ENCODE measurements at places on chromosomes 5 and 9.
A peak's percentile ranks its signal among the peaks of the same experiment; 100 is the strongest.

GRCh38 chr5:65356274-65356673 is 125.4 kb downstream of the ADAMTS6 start:
- no peak for DNase-seq

DNA sequence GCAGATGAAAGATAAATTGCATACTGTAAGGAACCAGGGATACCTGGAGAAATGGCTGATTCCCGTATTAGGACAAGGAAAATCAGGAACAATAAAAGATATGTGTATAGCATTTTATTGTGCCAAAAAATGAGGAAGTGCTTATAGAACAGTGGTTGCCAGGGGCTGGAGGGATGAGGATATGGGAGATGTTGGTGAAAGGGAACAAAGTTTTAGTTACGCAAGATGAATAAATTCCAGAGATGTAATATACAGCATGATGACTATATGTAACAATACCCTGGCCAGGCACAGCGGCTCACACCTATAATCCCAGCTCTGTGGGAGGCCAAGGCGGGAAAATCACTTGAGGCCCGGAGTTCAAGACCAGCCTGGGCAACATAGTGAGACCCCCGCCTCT is 101.8 kb downstream of the CDK5RAP2 start:
- DNase-seq = peak; percentile 63

GRCh38 chr9:83322438-83322837 is 215.8 kb downstream of the FRMD3 start:
- DNase-seq = no peak

DNA sequence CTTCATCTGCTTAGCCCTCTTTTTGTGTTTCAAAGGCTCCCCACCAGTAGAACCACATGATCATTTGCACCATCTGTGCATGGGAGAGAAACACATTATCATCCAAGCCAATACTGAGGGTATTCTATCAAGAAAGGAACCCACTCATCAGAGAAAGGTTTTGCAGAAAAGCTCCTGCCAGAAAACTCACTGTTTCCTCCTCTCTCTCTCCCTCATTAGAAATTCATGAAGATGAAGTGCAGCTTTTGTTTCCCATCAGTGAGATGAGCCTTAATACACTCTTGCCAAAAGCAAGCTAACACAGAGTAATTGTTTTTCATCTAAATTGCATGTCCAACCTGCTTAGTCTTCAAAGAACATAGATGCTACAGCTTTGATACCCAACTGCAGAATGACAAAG is 142.4 kb upstream of the GRAMD2B start:
- no peak for DNase-seq

DNA sequence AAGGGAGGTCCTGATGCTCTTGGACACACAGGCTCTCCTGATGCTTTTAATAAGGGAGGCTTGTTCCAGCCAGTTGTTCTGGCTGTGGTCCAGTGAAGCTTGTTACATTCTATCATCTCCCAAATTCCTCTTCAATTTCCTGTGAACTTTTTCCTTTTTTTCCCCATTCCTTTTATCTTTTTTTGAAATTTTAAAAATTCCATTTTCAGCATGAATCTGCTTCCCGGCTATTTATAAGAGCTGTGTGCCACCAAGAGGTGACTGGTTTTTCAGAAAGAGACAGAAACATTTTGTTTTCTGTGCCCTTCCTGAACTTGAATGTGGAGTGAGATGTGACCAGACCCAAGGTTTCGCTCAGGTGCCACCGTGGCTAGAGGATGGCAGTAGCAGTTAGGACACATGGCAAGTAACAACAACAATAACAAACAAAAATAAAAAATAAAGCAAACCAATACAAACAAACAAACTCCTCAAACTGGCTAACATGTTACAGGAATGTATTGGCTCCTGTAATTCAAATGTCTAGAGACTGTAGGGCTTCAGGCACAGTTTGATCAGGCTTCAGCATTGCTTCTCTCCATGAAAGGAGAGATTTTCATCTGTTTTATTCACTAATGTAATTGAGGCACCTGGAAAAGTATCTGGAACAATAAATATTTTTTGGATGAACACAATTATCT is 121.1 kb downstream of the BOD1 start:
- no peak for DNase-seq

GRCh38 chr5:123472150-123472924 is 39.6 kb upstream of the CSNK1G3 start:
- no peak for DNase-seq

DNA sequence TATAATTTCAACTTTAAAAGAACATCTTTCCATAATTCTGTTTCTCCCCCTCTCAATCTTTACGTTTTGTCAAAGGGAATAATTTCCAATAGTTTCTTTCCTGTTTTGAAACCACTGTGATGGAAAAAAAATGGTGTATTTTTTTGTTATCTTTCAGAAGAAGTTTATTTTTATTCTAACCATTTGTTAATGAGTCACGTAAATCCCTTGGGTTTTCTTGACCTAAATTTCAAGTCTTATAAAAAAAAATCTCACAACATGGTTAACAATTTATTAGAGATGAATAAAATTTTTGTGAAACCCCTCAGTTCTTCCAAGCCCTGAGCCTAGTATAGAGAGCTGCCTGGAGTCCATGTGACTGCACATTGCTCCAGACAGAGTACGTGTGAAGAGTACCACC is 106.1 kb upstream of the FBXL17 start:
- no peak for DNase-seq

DNA sequence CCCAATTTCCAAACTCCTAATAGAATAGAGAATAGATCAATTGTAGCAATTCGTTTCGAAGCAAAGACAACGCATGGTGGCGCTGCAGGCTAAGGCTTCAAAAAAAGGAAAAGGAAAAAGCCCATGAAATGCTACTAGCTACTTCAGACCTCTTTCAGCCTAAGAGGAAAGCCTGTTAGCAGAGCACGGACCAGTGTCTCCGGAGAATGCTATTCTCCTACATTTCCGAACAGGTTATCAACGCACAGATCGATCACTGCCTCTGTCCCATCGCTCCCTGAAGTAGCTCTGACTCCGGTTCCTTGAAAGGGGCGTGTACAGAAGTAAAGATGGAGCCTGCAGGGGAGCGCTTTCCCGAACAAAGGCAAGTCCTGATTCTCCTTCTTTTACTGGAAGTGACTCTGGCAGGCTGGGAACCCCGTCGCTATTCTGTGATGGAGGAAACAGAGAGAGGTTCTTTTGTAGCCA is at the start of gene PCDHB15:
PCDHB15 (plus strand) TSS at position 146 of the 468 bp plus-strand sequence; CDS start at position 330, 184 bp downstream.
- no peak for DNase-seq

GRCh38 chr5:67467110-67467509 is 270.5 kb upstream of the CD180 start:
- no peak for DNase-seq

- no peak for DNase-seq
These were observed 23.1 kb downstream of the SKP1 start for GRCh38 chr5:134153657-134154056.

DNA sequence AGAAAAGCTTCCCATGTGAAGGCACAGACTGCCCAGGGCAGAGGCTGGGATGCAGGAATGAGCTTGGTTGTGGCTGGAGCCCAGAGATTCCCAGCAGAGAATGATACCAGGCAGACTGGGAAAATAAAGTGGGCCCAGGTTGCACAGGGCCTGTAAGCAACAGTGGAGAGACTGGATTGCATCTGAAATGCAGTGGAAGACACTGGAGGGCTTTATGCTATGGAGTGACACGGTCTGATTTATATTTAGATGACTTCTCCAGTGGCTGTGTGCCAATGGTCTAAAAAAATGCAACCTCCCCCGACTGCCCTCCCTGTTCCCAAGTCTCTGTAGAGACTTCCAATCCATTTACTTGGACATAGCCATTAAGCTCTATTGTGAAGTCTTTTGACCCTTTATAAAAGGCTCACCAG is 951.1 kb upstream of the DMAC1 start:
- DNase-seq = no peak

- DNase-seq = no peak
These were observed 425.3 kb downstream of the TLR4 start for GRCh38 chr9:118129541-118129940.

GRCh38 chr9:20015427-20015931 is 226.6 kb upstream of the SLC24A2 start:
- no peak for DNase-seq

- DNase-seq = no peak
These were observed 25.9 kb upstream of the ADAMTSL1 start for GRCh38 chr9:18448101-18448500.

DNA sequence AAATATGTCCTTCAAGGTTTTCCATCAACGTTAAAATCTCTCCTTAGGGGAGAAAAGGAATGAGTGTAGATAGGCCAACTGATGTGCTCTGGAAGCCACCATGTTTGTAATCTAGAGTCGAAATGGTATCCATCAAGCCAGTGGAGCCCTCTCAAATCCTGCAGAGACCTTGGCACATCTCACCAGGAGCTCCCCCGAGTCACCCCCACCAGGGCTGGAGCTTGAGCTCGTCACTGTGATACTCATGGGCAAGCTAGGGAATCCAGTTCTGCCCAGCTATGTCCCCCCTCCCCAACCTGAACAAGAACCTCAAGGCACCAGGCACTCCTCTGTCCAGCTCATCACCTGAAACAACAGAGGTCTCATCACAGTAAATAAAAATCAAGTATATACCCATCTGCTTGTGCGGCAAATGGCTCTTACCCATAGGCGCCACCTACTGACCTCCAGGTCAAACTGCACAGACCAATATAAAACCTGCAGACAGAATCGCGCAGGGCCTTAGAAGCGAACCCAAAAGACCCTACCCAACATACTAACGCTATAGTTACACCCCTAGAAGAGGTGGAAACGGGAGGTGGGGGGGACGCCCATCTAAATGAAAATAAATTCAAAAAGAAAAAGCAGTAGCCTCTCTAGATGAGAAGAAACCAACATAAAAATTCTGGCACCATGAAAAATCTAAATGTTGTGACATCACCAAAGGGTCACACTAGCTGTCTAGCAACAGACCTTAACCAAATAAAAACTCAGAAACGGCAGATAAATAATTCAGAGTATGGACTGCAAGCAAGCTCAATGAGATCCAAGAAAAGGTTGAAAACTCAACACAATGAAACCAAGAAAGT is 75.0 kb downstream of the TTC39B start:
- no peak for DNase-seq

DNA sequence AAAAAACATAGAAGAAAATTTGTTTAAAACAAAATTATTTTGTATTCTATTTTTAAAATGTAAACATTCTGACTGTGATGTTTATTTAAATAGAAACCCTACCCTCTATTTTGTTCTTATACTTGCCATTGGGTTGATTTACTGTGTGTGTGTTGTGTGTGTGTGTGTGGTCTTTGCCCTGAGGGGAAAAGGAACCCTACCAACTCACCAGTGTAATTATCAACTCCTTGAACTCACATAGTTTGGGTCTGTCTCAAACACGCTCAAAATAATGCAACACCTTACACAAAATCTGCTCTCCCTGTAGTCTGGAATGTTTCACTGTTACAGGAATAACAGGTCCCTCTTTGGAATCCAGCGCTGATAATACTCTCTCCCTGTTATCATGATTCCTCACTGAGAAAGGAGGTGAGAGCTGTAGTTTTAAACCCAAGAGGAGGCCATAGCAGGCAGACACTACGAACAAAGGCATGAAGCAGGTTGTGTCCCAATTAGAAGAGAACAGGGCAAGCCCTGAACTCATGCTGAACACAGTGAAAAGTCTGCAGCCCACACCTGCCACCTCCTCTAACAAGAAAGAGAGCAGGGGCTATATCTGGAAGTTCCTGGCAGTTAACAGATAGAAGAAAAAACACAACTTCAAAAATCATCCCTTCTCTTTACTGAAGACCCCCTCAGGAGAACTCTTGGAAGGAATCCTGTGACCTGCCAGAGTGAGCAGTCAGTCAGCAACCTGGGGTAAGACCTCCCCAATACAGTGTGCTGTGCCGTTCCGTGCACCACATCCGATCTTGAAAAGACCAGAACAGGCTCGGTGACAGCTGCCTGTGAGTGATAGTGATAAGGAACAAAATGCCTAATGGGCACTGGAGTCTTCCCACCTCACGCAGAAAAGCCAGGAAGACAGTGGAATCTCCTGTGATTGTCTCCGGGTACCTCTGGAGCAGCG is 608.1 kb upstream of the ADAMTS16 start:
- DNase-seq = no peak

GRCh38 chr9:18568973-18569372 is 95.0 kb downstream of the ADAMTSL1 start:
- no peak for DNase-seq

DNA sequence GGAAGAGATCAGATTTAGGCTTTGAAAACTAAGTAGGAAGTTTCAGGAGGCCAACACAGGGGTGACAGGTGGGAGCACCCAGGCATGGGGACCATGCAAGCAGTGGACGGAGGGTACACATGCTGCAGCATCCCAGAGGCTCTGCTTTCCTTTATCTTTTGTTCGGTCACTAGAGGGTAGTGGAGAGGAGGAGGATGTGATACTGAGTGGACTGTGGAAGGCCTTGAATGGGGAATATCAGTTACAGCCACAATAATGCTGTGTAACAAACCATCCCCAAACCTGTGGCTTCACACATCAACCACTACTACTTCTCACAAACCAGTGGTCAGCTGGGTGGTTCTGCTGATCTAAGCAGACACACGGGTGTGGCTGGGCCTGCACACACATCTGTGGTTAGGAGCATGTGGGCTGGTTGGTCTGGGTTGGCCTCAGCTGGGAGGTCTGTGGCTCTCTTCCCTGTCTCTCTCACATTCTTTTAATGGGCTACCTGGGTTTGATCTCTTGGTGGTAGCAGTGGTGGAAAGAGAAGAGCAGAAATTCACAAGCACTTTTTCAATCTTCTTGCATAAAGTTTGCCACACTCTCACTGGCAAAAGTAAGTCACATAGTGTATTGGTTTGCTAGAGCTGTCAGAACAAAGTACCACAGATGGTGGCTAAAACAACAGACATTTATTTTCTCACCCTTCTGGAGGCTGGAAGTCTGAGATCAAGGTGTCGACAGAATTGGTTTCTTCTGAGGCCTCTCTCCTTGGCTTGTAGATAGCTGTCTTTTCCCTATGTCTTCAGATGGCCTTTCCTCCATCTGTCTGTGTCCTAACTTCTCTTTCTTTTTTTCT is 238.7 kb downstream of the AGTPBP1 start:
- DNase-seq = no peak

DNA sequence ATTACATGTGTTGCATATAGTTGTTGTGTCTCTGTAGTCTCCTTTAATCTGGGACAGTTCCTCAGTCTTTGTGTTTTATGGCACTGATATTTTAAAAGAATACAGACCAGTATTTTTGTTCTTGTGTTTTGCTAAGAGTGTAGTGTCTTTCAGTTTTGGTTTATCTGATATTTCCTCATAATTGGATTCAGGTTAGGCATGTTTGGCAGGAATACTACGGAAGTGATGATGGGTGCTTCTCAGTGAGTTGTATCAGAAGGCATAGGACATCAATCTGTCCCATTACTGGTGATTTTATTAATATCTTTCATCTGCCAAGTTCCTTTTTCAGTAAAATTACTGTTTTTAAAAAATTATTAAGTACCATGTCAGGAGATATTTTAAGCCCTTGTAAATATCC is 212.9 kb downstream of the ARHGEF28 start:
- no peak for DNase-seq

Measured in AML-193 (cell line).